ENCODE measurements at places on chromosomes 11 and 22.

- no peak for DNase-seq
These were observed 58.4 kb upstream of the GRAMD1B start for GRCh38 chr11:123371506-123372297.

DNA sequence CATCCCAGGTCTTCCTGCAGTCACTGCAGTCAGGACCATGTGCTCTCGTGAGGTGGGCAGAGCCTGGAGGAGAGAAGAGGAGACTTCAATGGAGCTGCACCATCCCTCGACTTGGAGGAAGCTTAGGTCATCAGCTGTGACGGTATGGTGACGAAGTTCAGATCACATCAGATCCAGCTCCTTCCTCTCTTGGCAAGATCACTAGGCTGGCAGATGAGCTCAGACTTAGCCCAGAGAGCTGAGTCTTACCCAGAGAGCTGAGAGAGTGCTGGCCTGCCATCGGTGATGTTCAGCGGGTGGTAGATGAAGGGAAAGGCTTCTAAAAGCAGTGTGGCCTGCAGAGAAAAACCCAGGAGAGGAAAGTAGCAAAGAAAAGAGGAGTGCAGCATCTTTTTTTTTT, 1.8 kb upstream of the SLC15A3 start:
- DNase-seq = no peak

DNA sequence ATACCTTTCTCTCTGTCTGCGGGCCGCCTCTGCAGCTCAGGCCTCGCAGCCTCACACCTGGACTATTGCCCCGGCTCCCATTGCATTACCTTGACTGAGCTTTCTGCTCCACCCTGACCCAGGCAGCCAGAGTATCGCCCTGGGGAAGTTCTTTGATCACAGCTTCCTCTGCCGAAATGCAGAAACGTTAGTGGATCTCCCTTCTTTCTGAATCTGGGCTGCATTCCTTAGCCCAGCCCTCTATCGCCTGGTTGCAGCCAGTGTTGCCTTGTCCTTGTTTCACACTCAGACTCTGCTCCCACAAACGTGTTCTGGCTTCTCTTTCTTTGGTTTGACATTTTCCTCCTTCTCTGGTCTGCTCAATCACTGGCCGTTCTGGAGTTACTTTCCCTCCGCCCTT, 195.7 kb downstream of the ADAMTS15 start:
- no peak for DNase-seq

- DNase-seq = no peak
These were observed 661.3 kb upstream of the B3GAT1 start for GRCh38 chr11:135073381-135073780.

DNA sequence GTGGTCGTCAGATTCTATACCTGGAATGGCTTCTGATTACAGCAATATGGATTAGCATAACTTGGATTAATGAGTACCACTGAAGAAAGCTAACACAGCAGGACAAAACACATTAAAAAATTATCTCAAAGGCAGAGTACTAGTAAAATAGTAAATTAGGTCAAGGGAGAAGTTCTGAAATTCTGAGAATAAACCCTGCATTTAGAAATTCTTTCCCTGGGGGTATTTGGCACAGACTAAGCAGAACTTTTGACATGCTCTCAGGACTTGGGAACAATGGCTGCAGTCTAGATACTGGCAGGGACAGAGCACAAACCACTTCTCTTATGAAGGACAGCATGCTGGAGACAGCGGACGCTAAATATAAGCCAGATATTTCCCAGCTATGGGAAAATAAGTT, 85.6 kb upstream of the GRIA4 start:
- DNase-seq = no peak

DNA sequence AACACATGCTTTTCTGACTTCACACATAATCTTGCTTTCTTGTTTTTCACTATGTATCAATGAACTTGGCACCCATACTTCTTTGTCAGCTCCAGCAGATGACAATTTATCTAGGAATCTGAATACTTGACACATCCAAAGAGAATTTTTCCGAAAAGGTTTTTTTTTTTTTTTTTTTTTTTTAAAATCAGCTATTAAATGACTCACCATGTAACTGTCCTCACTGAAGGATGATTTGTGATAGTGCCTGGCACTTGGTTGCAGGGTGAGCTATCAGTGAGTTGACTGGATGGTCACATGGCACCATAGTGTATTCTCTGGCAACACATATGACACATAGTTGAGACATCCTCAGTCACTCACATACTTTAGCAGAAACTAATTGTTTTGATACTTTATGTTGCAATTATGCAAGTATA, 133.4 kb upstream of the E2F8 start:
- DNase-seq = no peak

GRCh38 chr11:100759856-100760255, 72.8 kb downstream of the ARHGAP42 start:
- no peak for DNase-seq

- no peak for DNase-seq
These were observed 31.7 kb upstream of the RBX1 start for GRCh38 chr22:40919446-40919845.

DNA sequence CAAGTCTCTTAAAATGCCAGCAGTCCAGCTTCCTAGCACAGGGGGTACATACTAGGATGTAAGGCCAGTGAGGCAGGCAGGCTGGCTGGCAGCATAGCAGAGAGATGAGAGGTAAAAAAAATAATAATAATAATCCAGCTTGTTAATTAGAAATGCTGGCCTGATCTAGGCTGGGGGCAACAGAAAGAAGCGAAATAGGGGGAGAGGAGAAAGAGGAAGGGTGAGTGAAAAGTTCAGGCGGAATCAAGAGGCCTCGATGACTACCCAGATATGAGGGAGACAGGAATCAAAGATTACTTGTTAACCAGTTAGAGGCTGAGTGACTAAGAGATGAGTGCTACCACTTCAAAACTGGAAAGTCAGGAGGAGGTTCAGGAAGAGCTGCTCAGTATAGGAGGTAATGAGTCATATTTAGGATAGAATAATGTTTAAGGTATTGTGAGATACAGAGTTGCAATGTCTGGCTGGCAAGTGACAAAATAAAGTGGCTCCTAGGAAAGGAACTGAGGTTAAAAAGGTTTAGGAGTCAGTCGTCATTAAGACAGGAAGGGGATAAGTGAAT, 2.8 kb downstream of the ALKBH8 start:
- no peak for DNase-seq

GRCh38 chr22:17888855-17889254, 114.6 kb upstream of the BID start:
- no peak for DNase-seq

DNA sequence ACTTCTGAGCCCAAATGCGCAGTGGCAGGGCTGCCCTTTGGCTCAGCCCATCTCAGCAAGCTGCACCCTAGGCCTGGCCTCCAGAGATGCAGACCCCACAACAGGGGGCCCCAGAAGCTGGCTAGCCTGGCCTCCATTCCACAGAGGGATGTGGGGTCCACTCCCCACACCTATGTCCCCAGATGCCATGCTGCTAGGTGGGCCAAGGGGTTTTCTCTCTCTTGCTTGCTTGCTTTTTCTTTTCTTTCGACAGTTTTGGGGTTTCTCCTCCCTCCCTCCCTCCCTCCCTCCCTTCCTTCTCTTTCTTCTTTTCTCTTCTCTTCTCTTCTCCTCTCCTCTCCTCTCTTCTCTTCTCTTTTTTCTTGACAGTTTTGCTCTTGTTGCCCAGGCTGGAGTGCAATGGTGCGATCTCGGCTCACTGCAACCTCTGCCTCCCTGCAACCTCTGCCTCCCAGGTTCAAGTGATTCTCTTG, 9.6 kb downstream of the SCARF2 start:
- DNase-seq = no peak

- no peak for DNase-seq
These were observed 222.9 kb downstream of the NAV2 start for GRCh38 chr11:19935507-19935906.

- DNase-seq = no peak
These were observed 23.5 kb downstream of the APLNR start for GRCh38 chr11:57213342-57214097.

GRCh38 chr22:26393929-26394328, 35.1 kb upstream of the ASPHD2 start:
- DNase-seq = no peak

DNA sequence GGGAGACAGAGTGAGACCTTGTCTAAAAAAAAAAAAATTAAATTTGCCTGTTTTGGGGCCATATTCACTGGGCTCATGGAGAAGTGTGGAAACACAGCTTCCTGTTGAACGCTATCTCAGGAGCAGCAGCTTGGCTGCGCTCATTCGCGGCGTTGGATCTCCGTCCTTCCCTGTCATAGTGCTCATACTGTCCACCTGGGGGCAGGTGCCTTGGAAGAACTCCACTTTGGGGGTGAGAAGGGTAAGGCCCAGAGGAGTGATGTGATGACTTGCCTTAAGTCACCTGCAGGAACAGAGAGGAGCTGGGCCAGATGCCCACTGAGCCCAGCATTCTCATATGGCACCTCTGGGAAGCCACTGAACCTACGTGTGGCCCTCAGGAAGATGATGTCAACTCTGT, 82.8 kb downstream of the CABIN1 start:
- no peak for DNase-seq

DNA sequence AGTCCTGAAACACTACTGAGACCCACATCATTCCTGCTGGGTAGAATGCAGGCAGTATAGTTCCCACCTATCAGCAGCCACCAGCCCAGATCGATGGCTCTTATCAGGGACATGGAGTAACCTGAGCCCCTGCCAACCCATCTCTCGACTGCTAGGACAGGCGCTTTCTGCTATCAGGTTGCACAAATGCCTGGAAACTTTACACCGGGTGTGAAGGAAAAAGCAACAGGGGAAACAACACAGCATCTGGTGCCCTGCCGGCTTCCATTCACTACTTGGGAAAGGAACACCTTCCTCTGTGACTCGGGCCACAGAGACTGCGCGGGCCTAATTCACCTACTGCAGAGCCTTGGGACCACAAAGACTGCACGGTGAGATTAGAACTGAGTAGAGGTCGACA, 18.5 kb downstream of the RBFOX2 start:
- no peak for DNase-seq

- no peak for DNase-seq
These were observed 15.5 kb upstream of the NNMT start for GRCh38 chr11:114280696-114281095.

DNA sequence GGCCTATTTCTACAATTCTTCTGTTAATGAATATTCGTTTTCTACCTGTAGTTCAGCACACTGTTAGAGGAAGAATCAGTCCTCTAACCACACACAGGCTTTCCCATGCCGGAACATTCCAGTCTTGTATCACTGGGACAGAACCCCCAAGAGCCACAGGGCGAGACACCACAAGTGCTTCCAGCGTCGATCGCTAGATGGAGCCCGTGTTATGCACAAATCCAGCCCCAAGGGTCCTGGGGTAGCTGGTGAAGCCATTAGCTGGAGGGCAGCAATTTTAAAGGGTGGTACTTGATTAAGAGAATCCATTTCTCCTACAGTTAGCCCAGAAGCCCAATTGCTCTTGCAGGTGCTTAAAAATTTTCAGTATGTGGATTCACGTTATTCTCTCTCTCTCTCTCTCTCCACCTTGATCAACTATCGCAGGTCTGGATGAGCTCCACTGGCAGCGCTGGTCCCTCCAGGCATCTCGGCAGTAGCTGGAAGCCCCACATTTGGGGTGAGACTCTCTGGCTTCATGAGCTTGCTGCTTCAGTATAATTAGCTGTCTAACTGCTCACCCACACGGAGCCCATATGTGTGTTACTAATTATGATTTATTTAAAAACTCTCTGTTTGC, 148.2 kb upstream of the SNX19 start:
- no peak for DNase-seq

- DNase-seq = no peak
These were observed 100.0 kb upstream of the OR4B1 start for GRCh38 chr11:48116437-48117228.

GRCh38 chr11:132126973-132127899, 756.8 kb downstream of the NTM start:
- DNase-seq = no peak

DNA sequence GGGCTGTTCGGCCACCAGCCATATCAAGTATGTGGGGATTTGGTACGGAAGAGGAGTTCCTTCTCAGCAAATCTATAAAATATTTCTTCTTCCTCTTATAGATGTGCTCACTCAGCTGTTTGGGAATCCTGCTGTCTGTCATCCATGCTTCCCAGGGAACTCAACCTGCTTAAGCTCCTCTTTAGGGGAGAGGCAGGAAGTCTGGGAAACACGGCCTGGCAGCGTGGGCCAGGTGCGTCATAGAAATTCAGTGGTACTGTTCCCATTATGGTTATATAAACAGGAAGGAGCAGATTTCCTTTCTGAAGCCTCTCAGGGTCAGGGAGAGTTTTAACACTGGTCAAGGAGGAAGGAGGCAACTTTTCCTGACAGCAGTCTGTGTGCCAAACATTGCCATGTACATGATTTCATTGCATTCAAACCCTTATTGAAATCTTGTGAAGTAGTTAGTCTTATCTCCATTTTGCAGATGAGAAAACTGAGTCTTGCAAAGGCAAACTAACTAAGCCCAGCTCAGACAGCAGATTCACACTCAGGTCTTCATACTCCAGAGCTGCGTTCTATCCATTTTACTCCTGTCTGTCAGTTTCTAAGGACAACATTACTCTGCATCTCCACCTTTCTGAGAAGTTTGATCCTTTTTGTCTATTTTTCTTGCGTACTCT, 35.4 kb upstream of the AMOTL1 start:
- no peak for DNase-seq

DNA sequence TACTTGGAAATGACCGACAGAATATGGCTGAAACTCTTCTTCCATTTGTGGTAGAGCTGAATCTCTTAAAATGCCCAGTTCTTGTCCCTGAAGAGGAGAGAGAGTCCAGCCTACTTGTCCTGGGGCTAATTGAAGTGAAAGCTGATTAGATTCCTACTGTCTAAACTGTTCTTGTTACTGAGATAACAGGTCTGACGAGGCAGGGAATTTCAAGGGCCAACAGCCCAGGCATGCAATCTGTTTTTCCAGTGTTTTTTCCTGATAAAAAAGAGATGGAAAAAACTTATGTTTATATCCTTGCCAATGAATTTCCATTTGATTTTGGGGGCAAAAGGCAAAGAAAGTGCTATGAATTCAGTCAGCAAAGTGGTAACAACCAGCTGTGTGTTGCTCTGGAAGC, 195.5 kb downstream of the ETS1 start:
- DNase-seq = no peak

DNA sequence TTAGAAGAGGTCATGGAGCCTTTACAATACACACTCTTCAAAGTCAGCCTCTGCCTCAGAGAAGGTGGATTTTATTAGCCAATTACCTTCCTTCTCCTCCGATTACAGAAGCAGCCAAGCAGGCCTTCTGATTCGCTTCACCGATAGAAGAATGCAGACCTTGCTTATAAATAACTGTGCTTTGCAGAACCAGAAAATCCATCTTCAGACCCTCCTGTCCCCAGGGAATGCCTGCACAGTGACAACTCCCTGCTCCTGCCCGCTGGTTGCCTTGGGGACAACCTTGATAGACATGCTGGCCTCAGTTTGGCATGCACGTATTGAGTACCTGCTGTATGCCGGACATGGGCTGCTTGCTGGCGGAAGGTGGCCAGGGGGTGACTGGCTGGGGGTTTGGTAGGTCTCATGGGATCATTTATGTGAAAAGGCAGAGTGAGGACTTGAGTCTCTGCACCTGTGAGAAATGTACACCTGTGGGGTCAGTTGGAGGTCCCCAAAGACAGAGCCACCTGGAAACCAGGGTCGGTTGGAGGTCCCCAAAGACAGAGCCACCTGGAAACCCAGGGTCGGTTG, 1238.7 kb downstream of the BRD1 start:
- no peak for DNase-seq
